Mesothelial cell of epicardium (in vitro differentiated cells): ENCODE measurements at places on chromosomes 1 and 21. TPM values are rescaled to one million over a fixed set of nuclear protein-coding genes. Genes with fewer than 3 reads are reported as not detected.

DNA sequence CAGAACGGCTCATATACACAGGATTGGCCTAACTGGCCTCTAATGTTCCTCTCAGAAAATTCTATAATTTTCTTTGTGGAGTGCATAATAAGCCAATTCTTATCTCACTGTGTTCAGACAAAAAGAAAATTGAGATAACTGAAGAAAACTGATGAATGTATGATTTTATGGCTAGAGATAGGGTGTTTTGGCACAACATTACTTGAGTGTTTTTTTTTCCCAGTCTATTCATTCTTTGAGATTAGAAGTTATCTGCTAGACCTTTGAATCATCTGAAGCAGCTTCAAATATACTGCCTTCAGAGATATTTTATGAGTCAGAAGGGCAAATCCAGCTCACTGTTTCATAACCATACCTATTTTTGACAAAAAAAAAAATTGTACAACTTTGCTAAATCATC, 85.6 kb downstream of the VAV3 start:
- H3K36me3 ChIP-seq = no peaks in the 10 kb centered on the region
- no peak overlapping the region for H3K27ac ChIP-seq
- no peaks in the 10 kb centered on the region for H3K27me3 ChIP-seq
- no peak for DNase-seq
- no peak overlapping the region for H3K4me3 ChIP-seq

GRCh38 chr1:181514298-181515290, 31.3 kb downstream of the CACNA1E start:
- H3K27ac ChIP-seq = no peak overlapping the region
- no peaks in the 10 kb centered on the region for H3K4me1 ChIP-seq
- peaks cover 57% of the 10 kb centered on the region for H3K27me3 ChIP-seq
- H3K4me3 ChIP-seq = no peak overlapping the region
- DNase-seq = no peak
- H3K36me3 ChIP-seq = no peaks in the 10 kb centered on the region

GRCh38 chr1:18058981-18059605, 48.5 kb upstream of the IGSF21 start:
- H3K4me3 ChIP-seq = no peak overlapping the region
- peaks cover 68% of the 10 kb centered on the region for H3K27me3 ChIP-seq
- no peaks in the 10 kb centered on the region for H3K4me1 ChIP-seq
- no peaks in the 10 kb centered on the region for H3K36me3 ChIP-seq

- H3K4me1 ChIP-seq = peaks cover 27% of the 10 kb centered on the region
- H3K27me3 ChIP-seq = no peaks in the 10 kb centered on the region
- DNase-seq = no peak
These were observed 144.1 kb upstream of the ERRFI1 start for GRCh38 chr1:8170059-8170835.

DNA sequence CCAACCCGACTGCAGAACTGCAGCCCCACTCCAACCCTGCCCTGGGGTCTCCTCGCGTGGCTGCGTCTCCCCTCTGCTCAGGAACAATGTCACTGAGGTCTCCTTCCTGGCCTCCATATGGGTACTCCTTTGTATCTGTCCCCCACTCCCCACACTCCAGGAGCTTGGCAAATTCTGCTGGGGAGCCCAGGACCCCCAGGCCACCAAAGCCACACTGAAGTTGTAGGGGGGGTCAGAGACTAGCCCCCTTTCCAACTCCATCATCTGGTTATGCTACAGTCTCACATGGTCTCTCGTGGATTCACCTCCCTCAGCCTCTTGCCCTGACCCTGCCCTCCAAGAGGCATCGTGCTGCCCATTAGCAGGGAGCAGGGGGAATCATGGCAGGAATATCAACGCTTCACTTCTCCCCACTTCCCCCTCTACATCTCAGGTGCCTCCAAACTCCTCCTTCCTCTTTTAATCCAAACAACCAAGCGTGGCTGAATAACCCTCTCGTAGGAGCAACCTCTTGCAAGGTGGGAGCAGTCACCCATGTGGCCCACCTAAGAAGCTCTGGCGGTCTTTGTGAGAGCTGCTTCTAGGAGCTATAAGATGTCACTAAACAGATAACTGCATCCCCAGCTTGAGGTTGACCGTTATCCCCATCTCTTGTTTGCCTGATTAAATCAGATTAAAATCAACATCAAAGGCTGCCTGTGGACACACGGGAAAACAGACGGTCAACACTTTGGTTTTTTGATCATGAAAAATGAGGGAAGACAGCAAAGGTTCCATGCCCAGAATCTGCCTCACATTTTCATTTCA, 86.4 kb downstream of the MIS18A start:
- peaks cover 16% of the 10 kb centered on the region for H3K27me3 ChIP-seq
- no peak overlapping the region for H3K27ac ChIP-seq
- H3K36me3 ChIP-seq = no peaks in the 10 kb centered on the region
- no peak for DNase-seq
- H3K4me3 ChIP-seq = no peak overlapping the region
- H3K4me1 ChIP-seq = no peaks in the 10 kb centered on the region

DNA sequence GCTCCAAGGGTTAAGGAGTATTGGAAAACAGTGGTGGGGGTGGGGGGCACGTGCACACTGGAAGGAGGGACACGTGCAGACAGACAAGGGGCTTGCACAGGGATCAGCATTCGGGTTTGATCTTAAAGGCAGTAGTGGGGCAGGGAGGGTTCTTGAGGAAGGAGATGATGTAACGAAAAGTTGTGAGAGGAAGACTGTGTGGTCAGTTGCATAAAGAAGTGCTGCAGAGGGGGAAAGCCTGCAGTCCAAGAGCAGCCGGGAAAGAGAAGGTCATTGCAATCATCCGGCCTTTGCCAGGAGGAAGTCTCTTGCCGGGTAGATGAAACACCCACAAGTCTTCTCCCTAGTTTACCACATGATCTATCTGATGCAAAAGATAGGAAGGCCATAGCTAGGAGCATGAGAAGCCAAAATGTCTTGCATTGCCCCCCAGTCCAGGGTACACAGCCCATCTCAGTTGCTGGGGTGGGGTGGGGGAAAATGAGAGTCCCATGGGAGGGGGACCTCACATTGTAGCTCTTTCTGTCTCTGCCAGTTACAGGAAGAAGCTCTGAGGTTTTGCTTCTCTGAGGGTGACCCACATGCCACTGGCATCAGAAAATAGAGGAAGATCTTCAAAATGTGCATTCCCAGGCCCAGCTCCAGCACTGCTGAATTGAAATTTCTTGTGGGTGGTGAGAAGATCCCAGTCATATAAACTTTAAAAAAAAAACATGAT, 202.5 kb upstream of the RAB4A start:
- no peak overlapping the region for H3K4me3 ChIP-seq
- H3K36me3 ChIP-seq = no peaks in the 10 kb centered on the region
- H3K27ac ChIP-seq = no peak overlapping the region

The CCDC27 gene
- not detected in 3 replicates for total RNA-seq

The SETDB1 gene
- 101 to 103 TPM (median 101 TPM) in 3 replicates for total RNA-seq

The AGBL4 gene
- total RNA-seq = 0.38 to 0.49 TPM (median 0.42 TPM) in 3 replicates

The CXADR gene
- total RNA-seq = 36.8 to 41.0 TPM (median 37.5 TPM) in 3 replicates

The PLPPR4 gene
- 0.13 to 0.16 TPM (median 0.14 TPM) in 3 replicates for total RNA-seq

The TNFRSF18 gene
- 0.51 to 1.2 TPM (median 0.93 TPM) in 3 replicates for total RNA-seq
